Activated CD8-positive, alpha-beta T cell treated with anti-CD3 and anti-CD28 coated beads, Interleukin-2, amount 10 ng/mL, durations not matched to agents 7 days and 5 days (primary cell): ENCODE measurements at places on chromosomes 12 and 14. TPM values are rescaled to one million over a fixed set of nuclear protein-coding genes. Genes with fewer than 3 reads are reported as not detected.

GRCh38 chr12:124766727-124767065, 97.0 kb downstream of the SCARB1 start:
- no peak overlapping the region for H3K4me3 ChIP-seq
- H3K36me3 ChIP-seq = peaks cover 10% of the 10 kb centered on the region

DNA sequence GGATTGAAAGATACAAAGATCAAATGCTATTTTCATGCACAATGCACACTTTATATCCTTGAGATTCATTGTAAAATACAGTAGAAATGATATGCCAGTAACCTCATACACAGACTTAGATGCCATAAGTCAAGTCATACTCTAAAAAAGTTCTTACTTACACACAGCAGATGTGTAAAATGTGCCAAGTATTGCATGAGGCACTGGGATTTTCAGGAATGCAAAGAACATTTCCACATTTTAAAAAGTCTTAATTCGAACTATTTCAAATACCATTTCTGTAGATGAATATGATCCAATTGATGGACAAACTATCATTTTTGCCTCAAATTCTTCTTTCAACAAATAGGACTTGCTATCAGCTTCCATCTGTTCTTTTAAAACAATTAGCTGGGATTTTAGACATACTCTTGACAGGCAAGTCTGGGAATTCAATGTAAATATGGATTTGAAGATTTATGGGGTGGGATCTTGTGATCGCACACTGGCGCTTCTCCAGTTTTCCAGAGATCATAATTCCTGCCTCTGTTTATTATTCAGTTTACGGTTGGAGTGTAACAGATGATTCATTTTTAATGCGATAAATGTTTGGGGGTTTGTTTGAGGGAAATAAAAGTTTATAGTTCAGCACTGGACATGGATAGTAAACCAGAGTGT, 183.8 kb downstream of the PAX9 start:
- H3K27me3 ChIP-seq = no peaks in the 10 kb centered on the region
- H3K36me3 ChIP-seq = no peaks in the 10 kb centered on the region
- no peaks in the 10 kb centered on the region for H3K4me1 ChIP-seq
- no peak overlapping the region for H3K27ac ChIP-seq

DNA sequence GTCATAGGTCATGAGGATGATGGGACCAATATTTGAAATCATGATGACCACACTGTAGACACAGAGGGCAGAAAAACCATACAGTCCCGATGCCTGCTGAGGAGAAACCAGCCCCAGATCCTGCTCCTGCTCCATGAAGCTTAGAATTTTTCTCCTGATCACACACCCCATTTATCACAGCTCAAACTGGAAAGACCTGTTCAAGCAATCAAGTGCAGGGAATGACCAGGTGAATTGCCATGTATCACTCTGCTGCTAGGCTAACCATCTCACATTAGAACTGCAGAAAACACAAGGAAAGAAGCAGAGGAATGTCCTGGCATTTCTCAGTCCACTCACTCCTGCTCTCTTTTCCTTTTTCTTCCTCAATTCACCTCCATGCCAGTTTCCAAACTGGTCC, 18.1 kb downstream of the MANSC1 start:
- H3K27ac ChIP-seq = no peak overlapping the region
- H3K27me3 ChIP-seq = peaks cover 12% of the 10 kb centered on the region
- H3K4me1 ChIP-seq = peaks cover 20% of the 10 kb centered on the region

DNA sequence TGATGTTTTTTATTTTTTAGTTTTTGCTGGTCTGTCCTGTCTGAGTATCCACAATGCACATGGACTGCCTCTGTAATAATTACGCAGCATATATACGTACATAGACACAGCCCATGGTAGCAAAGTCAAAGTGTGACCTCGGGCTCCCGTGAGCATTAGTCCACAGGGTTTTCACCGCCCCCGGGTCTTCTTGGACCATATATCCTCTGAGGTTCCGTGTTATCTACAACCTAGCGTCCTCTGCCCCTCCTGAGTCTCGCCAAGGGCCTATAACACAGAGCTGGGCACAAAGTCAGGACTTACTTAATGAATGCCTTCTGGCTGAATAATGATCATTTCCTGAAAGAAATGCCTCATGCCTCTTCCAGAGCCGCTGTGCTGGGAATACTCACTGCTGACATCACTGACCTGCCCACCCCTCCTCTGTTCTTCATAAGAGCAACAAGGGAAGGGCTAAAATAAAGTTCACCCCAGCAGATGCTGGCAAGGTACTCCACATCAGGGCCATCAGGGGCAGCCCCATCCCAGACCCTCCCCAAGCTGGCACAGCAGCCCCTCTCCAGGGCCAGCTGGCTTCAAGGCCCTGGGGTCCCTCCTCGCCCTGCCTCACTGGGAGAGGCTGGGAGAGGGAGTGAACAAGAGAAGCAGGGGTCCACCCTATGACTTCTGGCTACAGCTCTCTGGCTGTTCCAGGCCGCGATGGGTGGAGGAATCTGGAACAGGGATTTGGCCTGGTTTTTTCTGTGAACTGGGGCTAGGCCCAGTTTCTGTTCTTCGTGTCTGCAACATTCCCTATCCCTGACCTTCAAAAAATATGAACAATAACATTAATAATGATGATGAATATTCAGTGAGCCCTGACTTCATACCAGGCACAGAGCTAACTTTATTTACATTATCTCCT, 7.9 kb downstream of the HDAC7 start:
- peak overlapping the region; percentile 90 for H3K4me3 ChIP-seq
- DNase-seq = no peak
- peak overlapping the region; percentile 90 for H3K27ac ChIP-seq
- no peaks in the 10 kb centered on the region for H3K27me3 ChIP-seq

DNA sequence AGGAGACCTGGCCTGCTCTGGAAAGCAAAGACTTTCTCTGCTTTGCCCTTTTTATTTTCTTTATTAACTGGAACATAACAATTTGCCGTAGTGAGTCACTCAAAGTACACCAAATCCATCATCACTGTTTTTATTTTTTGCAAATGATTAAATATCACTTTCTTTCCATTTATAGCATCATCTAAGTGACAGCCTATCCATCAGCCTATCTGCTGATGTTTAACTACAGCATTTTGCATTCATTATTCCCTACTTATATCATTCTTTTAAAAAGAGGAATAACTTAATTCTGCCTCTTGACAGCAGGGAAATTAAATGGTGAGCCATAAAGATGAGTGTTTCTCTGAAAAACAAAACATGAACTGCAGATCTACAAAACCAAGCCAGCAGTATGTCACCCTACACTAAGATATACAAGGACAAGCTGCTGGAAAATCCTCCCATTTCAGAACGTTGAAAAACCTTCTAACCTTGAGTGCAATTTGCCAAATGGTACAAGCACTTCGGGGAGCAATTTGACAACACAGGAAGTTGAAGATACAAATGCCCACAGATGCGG, 821.3 kb upstream of the TMEM132C start:
- H3K4me3 ChIP-seq = no peak overlapping the region
- DNase-seq = no peak
- H3K27ac ChIP-seq = no peak overlapping the region

GRCh38 chr14:28782301-28782700, 15.7 kb downstream of the FOXG1 start:
- DNase-seq = no peak
- H3K4me1 ChIP-seq = peaks cover 4% of the 10 kb centered on the region
- no peak overlapping the region for H3K4me3 ChIP-seq
- no peak overlapping the region for H3K27ac ChIP-seq

- H3K36me3 ChIP-seq = peaks cover 20% of the 10 kb centered on the region
- H3K27me3 ChIP-seq = peaks cover 2% of the 10 kb centered on the region
- H3K27ac ChIP-seq = peak overlapping the region; percentile 98
- peaks cover 26% of the 10 kb centered on the region for H3K4me1 ChIP-seq
Measured at GRCh38 chr14:45253754-45254310, 830 bp upstream of the MIS18BP1 start.

NOS1 gene
- not detected for total RNA-seq

FOXN4 gene
- total RNA-seq = not detected
